Fibroblast of the aortic adventitia (primary cell): ENCODE measurements at places on chromosomes 11 and 22. TPM values are rescaled to one million over a fixed set of nuclear protein-coding genes. Genes with fewer than 3 reads are reported as not detected.

The MAFF gene
- 21.8 and 33.7 TPM in 2 replicates for total RNA-seq

The MB gene
- not detected in 2 replicates for total RNA-seq

The TSSK2 gene
- total RNA-seq: not detected in 2 replicates

The SCUBE2 gene
- total RNA-seq: 0.54 and 1.1 TPM in 2 replicates

The BCL2L13 gene
- 40.2 and 46.0 TPM in 2 replicates for total RNA-seq

The OTOG gene
- total RNA-seq: not detected in 2 replicates

The OR56A1 gene
- total RNA-seq: under 0.01 TPM in 1 of 2 replicates, not detected in the other

The MADD gene
- total RNA-seq: 23.7 and 31.5 TPM in 2 replicates

The APLNR gene
- total RNA-seq: not detected in 2 replicates

The MUC5AC gene
- under 0.01 TPM in 1 of 2 replicates, not detected in the other for total RNA-seq

DNA sequence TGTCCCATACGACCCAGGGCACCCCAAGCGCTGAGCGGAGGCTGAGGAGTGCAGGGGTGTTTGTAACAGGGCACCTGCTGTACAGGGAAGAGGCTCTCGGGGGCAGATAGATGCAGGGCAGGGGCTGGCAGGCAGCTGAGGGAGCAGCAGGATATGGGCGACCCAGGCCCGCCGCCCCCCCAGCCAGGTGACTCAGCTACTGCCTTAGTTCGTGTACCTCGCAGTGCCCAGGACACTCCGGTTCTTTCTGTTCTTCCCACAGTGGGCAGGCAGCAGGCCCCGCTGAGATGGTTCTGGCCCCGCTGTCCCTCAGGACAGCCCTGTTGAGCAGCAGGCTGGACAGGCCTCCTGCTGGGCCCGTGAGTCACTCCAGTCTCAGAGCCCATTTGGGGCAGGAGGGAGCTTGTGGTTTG is 16.2 kb downstream of the PHLDA2 start:
- peak; percentile 11 for DNase-seq

- DNase-seq: no peak
Observed at GRCh38 chr22:22746963-22747933, 102.8 kb downstream of the GGTLC2 start.

DNA sequence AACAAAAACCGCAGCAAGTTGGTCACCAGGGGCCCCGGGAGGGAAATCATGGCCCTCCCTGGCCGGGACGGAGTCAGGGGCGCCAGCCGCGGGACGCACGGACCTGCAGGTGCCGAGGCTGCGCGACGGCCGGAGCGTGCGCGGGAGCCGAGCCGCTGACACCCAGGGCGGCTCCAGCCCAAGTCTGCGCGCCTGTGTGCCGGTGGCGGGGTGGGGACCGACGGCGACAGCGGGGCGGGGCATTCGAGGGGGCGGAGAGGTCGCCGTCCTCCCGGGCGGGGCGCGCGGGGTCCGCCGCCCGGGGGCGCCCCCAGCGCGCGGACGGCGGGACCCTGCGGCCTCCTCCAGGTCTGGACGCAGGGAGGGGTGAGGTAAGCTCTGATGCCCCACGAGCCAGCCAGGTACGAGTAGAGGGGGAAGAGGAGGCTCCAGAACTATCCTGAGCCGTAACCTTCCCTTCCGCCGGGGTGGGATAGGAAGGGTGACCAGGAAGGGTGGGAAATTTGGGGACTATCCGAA is at the start of gene ESAM:
Gene ESAM, minus strand, starts transcription at position 186 of the 519 bp plus-strand sequence. Its CDS starts 136 bp downstream, at position 50.
- DNase-seq: no peak

DNA sequence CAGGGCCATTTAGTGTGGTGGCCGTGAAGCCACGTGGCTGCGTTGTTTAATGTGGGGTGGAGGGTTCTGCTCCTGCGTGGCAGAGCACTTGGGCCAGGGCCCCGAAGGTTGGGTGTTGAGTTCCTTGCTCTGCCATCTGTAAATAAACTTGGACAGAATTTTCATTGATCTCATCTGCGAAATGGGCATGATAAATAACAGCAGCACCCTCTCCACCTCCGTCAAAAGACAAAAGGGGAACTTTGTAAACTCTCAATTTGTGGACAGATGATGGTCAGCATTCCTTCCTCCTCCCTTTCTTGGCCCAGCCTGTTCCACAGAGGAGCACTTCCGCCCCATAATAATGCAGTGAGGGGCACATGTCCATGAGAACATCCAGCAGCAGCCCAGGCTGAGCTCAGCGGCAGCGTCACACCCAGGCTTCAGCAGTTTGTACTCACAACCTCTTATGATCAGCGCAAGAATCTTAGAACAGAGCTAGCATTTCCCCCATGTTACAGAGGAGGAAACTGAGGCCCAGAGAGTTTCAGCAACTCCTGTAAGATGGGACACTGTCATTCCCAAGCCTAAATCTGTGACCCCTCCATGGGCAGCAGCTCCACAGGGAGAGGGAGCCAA is 874.5 kb downstream of the BRD1 start:
- DNase-seq: no peak

DNA sequence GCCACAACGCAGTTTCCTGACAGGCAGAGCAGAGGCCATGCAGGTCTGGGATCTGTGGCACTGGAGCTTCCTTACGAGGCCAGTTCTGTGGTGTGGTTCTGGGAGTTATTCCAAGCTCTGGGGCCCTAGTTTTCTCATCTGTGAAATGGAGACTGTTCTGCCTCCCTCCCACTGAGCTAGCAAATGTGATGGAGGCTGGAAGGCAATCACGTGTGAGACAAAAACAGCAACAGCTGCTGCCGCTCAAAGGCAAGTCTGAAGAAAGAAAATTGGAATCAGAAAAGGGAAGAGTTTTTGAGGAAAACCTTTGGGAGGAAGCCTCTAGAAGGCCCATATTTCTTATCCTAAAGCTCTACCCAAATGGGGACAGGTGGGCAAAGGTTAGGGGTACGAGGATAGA is 8.3 kb upstream of the RIC3 start:
- DNase-seq: no peak

DNA sequence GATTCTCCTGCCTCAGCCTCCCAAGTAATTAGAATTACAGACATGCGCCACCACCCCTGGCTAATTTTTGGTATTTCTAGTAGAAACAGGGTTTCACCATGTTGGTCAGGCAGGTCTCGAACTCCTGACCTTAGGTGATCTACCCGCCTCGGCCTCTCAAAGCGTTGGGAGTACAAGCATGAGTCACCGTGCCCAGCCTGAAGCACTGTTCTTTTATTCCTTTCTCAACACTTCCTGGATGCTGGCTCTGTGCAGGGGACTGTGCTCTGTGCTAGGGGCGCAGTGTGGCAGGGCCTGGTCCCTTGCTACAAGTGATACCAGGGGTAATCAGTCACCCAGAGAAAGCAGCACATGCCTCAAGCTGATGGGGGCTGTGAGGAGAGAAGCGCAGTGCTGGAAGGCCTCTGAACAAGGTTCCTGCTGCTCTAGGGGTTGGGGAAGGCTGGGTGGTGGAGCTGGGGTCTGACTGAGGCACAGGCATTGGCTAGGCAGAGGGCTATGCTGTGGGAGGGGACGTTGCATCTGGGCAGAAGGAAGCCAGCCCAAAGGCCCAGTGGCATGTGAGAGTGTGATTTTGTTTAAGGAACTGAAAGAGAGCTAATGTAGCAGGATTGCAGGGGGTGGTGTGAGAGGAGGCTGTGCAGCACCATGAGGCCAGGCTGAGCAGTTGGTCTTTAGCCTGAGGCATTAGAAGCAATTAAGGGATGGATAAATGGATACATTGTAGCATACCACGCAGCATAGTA is 42.5 kb downstream of the CABIN1 start:
- no peak for DNase-seq

- peak; percentile 52 for DNase-seq
Observed at GRCh38 chr11:68383976-68384501, 71.6 kb downstream of the LRP5 start.

DNA sequence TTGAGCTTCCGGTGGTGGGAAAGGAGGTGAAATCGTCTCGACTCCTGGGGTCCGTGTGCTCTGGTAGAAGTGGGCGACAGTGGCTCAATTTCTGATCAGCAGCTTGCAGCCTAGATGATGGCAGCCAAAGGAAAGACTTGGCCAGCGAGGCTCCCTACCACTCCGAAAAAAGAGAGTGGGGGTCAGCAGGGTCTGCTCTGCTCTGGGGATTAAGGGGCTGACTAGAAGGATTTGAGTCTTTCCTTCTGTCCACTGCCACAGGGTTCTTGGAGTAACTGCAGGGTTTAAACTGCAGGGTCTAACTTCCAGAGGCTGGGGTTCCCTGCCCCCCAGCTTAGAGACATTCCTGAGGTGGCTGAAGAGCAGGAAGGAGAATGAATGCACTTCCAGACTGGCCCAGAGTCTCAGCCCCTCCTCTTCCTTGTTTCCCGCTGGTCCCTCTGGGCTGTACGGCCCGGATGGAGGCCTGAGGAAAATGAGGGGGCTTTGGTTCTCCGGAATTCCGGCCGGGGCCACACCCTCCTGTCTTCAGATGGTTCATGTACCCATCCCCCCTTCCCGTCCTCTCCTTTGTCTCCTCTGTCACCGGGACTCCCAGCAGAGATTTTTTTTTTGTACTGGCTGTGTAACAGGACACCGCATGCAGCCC is 907 bp downstream of the SERPINH1 start:
- peak; percentile 53 for DNase-seq

DNA sequence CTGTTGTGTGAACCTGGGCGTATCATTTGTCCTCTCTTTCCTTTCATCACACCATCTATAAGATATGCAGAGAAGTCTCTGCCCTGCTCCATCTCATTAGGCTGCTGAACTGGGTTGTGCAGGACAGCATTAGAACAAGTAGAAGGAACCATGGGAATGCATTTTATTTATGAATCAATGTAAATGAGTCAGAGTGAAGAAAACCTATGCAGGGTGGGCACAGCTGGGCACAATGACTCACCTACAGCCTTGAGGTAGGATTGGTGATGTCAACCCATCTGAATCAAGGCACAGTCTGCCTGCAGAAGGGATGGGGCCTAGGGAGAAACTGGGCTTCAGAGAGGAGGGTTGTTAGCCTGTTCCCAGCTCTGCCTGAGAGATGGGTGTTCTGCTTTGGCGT is 123.4 kb downstream of the CSNK2A3 start:
- DNase-seq: no peak

DNA sequence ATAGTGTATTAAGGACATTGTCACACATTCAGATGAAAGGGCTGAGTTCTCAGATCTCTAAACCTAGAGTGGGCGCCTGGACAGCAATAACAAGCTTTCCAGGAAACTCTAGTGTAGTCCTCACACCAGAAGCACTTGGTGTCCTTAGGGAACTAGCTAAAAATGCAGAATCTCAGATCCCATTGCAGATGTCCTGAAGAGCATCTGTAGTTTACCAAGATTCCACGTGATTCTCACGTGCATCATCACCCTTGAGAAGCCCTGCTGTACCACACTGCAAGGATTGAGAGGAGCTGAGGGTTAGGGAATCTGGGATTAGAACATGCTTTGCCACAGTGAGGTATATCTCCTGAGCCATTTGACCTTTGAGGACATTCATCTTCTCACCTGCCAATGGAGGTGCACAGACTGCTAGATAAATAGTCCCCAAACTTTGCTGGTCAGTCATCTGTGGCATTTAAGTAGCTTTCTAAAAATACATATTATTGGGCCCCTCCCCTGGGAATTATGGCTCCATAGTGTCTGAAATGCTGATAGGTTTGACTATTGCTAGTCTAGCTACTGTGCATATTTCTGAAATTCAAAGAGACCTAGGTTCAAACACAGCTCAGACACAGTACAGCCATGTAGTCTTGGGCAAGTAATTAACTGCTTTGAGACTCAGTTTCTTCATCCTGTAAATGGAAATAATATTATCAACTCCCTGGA is 1068.9 kb downstream of the OPCML start:
- no peak for DNase-seq

- no peak for DNase-seq
Observed at GRCh38 chr11:118877487-118878162, 6.1 kb upstream of the CXCR5 start.

DNA sequence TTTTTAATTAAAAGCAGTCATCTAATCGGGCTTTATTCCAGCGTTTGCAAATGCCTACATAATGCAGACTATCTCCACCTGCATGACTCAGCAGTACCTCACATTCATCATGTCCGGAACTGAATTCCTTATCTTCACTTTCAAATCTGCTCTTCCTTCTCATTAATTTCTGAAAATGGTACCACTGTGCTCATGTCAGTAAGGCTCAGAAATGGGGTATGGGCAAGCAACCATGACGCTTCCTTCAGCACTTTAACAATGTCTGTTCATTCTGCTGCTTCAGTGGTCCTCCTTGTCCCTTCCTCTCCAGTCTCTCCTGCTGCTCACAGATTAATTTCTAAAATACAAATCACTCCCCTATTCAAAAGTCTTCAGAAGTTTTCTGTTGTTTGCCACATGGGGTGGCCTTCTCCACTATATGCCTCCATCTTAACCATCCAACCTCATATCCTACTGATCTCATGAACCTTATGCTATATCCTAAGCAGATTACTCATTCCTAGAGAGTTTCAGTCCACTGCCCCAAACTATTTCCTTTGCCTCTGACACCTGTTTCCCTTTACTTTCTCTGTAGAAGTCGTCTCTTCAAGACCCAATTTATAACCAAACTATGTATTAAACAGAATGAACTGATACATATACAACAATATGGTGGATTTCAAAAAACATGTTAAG is 7.0 kb downstream of the GTF2H1 start:
- no peak for DNase-seq

- peak; percentile 90 for DNase-seq
Observed at GRCh38 chr22:38056969-38057891, at the start of gene PICK1. PICK1 (plus strand) TSS chr22:38057404; CDS start chr22:38057810, 406 bp downstream.

DNA sequence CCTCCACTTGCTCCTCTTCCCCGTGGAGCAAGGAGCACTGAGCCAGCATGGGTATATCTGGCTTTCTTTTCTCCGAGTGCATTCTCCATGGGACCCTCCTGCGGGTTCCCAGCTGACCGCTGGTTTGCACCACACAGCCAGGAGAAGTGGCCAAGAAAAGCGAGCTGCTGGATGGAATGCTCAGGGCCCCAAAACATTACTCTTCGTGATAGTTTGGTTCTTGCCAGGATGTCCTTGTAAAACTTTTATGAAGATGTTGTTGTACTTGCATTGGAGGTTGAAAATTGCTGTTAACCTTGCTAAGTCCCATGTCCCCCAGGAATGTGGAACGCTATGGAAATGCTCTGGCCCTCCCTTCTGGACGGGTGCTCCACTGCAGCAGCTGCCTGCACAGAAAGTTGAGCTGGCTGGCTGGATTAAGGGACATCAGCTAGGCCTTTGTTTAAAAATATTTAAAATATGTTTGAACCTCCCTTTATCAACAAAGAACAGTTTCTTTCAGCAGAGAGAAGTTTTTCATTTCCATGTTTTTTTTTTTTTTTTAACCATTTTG is 68.7 kb downstream of the ZNRF3 start:
- peak; percentile 77 for DNase-seq

DNA sequence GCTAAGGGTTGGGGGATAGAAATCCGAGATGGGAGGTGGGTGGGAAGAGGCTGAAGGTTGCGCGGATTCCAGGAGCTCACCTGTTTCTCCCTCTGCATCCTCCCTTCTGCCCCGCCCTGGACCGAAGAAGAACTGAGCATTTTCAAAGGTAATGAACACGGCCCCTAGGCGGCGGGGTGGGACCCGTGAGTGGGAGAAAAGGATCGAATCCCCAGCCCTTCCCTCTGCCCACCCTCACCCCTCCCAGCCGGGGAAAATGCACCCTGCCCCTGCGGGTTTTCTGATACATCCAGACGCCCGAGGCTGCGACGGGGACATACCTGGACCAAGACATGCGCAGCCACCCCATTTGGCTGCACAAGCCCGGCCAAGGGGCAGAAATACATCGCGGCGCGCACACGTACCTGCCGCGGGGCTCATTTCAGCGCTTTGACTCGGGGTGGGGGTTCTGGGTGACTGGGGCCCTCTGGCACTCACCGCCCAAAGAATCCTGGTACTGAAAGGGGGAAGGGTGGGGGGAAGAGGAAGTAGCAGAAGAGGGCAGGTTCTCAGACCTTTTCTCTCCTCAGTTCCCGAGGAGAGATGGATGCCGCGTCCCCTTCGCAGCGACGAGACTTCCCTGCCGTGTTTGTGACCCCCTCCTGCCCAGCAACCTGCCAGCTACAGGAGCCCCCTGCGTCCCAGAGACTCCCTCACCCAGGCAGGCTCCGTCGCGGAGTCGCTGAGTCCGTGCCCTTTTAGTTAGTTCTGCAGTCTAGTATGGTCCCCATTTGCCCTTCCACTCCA is 6.0 kb downstream of the VSIG2 start:
- DNase-seq: no peak
